Fibroblast of skin of right quadriceps (primary cell): ENCODE measurements at places on chromosomes 11 and 22.
A peak's percentile ranks its signal among the peaks of the same experiment; 100 is the strongest.

DNA sequence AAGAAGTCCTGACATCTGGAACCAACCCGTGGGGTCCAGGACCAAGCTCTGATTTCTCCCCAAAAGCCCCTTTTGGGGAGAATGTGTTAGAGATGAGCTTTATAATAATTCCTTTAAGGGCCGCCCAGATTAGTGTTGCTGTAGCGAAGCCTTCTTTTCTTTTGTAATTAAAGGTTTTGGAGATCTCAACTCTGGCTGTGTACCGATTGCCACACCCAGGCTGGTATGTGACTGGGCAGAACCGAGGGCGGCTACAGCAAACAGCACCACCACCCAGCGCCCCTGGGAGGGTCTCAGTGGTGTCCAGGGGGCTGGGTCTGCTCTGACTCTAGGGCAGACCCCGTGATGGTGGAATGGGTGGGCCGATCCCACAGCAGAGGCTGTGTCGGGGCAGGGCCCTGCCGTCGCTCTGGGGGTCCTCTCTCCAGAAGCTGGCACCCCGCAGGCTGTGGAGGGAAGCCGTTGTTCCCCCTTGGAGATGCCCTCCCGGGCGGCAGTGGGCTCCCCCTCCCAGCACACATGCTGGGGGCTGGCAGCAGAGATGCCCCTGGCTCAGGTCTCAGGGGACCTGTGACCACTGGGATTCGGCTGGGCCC is 31.0 kb downstream of the TPCN2 start:
- no peak for DNase-seq

DNA sequence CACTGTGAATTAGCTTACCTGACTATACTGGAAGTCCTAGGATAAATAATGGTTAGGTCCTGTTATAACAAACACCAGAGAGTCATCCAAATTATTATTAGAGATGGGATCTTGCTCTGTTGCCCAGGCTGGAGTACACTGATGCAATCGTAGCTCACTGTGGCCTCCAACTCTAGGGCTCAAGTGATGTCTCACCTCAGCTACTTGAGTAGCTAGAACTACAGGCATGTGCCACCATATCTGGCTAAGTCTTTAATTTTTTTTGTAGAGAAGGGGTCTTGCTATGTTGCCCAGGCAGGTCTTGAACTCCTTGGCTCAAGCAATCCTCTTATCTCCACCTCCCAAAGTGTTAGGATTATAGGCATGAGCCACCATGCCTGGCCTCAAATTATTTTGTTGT is 37.2 kb downstream of the OSBP start:
- no peak for DNase-seq

DNA sequence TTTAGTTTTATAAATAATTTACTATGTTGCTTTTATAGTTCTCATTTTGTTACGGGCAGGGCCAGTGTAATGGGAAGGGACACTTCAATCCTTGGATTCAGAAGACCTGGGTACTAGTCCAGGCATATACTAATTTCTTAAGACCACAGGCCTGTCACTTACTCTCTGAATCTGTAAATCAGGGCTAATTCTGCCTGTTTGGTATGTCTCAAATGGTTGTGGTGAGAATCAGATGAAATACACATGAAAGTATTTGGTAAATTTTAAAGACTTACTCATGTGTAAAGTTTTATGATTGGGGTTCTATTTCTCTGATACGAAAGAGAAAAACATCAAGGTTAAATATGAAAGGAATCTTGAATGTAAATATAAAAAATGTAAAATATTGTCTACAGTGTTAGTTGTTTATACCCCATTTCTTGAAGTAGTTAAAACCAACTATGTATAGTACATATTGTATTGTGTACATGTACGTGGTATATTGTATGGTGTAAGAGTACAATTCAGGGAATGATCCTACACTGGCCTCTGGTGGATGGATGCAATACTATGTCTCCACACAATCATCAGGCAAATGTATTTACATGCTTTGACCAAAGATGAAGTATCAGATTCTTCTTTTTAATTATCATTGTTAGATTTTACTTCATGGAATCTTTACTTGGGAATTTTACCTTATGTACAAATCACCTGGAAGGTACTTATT is 24.5 kb upstream of the RAG2 start:
- peak; percentile 52 for DNase-seq

DNA sequence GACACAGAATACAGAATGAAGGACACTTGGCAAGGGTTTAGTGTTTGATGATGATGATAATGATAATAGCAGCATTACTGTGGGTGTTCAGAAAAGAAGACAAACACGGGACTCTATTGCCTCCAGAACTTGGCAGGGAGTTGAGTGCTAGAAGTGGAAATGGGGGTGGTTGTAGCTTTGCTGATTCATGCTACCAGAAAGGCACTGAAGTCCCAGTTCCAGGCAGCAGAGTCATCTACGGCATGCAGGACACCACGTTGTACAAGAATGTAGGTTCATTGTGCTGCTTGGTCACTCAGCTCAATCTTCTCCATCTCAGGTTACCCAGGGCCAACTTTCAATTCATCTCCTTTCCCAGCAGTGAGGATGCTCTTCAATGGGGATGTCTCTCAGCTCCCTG is 115.7 kb downstream of the NTM start:
- peak; percentile 90 for DNase-seq

DNA sequence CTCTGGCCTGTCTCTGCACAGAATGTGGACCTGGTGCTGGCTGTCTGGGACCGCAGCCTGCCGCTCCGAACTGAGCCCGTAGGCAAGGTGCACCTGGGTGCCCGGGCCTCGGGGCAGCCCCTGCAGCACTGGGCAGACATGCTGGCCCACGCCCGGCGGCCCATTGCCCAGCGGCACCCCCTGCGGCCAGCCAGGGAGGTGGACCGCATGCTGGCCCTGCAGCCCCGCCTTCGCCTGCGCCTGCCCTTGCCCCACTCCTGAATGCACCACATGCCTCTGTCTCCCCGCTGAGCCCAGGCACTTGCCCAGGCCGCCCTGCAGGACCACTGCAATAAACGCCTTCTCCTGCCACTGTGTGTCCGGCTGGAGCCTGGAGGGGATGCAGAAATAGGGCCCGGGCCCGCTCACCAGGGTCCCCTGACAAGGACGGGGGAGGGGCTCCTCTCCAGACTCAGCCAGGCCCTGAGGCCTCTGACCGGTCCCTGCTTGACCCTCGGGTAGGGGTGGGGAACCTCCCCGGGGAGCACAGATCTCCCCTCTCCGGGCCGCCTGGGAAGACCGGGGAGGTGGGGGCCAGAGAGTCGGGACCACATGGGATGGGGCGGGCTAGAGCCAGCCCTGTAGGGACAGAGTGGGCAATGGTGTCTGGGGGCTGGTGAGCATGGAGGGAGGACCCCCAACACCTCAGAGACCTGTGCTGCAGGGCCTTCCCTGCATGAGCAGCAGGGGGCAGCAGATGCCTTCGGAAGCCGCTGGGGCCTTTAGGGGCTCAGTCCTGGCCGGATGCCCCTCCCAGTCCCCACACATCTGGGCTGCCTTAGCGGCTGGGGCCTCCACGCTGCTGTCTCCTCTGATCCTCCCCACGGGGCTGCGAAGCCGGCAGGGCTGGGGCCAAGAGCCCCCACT is 1.4 kb upstream of the TNNI2 start:
- peak; percentile 39 for DNase-seq

DNA sequence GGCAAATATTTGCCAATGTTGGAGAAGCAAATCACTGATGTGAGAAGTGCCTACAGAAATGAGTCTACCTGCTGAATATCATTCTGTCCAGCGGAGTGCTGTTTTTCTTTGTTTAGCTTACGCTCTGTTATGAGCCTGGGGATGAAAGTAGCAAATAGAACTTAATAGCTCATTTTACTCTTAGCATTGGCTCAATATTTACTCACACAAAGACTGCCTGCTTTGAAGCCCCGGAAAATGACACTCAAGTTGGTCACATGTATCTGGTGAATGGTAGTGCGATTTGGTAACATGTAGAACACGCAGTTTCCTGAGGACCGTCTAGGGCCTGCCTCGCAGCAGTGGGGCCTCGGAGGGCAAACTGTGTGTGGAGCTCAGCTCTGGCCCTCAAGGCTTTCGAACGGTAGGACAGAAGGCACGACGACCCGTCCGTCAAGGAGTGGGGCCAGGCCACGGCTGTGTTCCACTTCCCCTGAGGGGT is 38.9 kb downstream of the TBC1D22A start:
- DNase-seq, result no peak

- peak; percentile 95 for DNase-seq
Measured at GRCh38 chr11:128208329-128209137, 378.8 kb downstream of the ETS1 start.
